GM19239 (cell line): ENCODE measurements at places on chromosomes 6 and 20.
A peak's percentile ranks its signal among the peaks of the same experiment; 100 is the strongest.

DNA sequence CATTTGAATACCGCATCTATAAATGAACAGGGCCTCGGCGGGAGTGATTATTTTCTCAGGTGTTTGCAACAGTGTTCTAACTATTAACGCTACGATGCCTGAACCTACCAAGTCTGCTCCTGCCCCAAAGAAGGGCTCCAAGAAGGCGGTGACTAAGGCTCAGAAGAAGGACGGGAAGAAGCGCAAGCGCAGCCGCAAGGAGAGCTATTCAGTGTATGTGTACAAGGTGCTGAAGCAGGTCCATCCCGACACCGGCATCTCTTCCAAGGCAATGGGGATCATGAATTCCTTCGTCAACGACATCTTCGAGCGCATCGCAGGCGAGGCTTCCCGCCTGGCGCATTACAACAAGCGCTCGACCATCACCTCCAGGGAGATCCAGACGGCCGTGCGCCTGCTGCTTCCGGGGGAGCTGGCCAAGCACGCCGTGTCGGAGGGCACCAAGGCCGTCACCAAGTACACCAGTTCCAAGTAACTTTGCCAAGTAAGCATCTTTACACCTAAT is 70.9 kb downstream of the HFE start:
- no peak for DNase-seq

- DNase-seq: no peak
These were observed 192.1 kb downstream of the ARID1B start for GRCh38 chr6:156969233-156969632.

DNA sequence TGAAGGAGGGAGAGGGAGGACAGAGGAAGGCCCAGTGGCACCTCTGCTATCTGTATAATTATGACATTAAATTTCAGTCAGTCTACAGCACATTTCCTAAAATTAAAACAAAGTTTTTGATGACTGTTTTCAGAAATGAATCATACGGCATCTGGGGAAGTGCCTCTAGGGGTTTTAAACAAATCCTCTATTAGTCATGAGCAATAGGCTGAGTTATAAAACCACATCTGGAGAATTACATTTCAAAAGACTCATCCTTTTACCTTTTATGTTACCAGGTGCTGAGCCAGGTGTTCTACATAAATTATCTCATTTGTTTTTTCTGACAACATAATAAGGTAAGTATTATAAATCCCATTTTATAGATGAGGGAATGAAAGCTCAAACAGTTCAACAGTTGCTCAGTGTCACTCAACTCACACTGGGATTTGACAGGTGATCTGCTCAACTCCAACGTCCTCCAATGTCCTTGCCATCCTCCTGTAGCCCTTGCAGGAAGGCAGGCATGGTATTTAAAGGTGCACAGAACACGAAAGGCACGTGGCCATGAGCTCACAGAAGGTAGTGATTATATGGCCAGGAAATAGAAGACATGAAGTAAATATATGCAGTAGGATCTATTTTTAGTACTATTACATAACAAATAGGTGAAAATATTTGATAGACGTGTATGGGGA is 184.2 kb upstream of the MAN1A1 start:
- no peak for DNase-seq

DNA sequence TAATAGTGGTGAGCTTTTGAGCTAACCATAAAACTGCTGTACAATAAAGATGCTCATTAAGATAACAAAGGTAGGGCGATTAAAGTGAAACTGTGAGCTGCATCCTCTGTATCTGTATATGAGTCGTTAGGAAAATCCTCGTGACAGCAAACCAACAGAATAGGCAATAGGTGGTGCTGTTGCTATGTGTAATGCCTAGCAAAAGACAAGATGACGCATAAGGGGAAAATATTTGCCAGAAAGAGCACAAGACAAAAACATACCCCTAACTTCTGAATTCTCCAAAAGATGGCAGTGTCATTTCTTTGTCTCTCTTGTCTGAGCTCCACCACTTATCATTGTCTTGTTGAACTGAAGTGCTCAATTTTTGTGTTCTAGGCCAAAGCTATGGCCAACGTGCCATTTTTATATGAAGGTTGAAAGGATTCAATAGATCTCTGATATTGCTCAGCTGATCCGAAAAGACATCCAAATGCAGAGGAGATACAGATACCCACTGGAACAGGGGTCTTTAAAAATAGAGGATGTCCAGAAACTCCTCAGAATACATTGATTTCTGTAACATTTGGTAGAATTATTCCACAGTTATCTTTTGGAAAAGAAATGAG is 56.3 kb upstream of the ANKEF1 start:
- peak; percentile 8 for DNase-seq

DNA sequence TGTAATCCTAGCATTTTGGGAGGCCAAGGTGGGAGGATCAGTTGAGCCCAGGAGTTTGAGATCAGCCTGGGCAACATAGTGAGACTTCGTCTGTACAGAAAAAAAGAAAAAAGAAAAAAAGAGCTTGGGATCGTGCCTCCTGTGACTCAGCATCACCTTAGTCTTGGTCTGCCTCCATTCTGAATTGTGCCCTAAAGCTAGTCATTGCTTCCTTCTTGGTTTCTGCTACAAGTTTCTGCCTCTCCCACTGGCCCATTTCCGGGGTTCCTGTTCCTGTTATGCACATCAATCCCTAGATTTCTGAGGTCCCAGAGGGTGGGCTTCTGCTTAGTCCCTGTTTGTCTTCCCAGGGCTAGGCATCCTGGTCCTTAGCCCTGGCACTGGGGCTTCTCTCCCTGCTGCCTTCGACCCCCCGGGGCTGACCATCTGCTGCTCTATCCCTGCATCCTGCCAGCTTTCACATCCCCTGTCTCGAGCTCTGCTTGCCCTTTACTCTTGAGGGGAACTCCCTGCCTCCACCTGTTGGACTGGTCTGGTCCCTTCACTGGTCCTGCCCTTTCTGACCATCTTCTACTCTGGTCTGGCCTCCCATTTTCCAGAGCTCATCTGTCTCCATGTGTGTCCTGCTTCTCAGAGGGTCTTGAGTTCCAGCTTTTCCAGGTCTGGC is 77.5 kb upstream of the ESR1 start:
- no peak for DNase-seq

GRCh38 chr20:53187392-53188068 is 215.4 kb downstream of the TSHZ2 start:
- DNase-seq: no peak

DNA sequence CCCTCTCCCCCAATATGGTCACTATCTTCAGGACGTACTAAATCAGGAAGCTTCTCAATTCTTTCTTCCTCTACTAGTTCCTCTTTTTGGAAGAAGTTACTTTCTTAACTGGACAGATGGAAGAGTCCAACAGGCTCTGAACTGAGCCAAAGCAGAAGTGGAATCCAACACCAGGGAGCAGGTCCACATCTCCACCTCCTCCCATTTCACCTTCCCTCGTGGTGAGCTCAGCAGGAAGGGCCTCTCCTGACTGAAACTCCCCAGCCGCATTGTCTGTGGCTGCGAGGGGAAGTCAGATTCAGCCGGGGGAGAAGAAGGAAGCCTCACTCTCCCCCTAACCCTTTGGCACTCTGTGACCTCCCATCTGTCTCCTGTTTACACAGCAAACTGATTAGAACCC is 63.8 kb upstream of the UST start:
- DNase-seq: no peak

- DNase-seq: no peak
These were observed 627.9 kb downstream of the PRKN start for GRCh38 chr6:162099685-162100084.

GRCh38 chr20:2230726-2231488 is 64.9 kb upstream of the TGM3 start:
- DNase-seq: no peak

- DNase-seq: no peak
These were observed 1.7 kb upstream of the SLC22A2 start for GRCh38 chr6:160260367-160260766.

GRCh38 chr6:166424431-166424830 is 41.7 kb upstream of the MPC1 start:
- DNase-seq: no peak

DNA sequence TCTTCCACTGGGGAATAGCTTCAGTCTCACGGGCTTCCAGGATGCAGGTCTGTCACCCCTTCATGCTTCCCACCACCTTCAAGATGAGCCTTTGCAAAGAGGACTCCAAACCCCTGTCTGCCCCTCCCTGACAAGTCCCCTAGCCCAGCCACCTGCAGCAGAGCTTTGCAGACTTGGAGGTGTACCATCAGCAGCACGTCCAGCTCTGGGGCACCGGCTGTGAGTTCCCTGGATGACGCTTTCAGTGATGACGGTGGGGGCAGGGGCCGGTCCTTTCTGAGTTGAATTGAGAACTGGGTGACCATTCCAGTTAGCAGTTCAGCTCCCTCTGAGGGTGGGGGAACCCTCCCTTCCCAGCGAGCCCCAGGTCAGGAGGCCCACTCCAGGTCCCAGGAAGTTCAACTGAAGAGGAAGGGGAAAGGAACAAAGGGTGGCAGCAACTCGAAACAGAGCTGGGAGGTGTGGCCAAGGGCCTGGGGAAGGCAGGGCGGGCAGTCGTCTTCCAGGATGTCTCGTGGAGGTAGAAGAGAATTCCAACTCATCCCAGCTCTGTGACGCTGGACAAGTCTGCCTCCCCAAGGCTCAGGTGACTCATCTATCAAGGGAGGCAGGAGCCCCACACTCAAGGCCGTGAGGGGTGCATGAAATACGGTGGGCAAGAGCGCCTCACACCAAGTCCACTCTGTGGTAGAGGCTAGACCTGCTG is 86.0 kb downstream of the PTPN1 start:
- no peak for DNase-seq

DNA sequence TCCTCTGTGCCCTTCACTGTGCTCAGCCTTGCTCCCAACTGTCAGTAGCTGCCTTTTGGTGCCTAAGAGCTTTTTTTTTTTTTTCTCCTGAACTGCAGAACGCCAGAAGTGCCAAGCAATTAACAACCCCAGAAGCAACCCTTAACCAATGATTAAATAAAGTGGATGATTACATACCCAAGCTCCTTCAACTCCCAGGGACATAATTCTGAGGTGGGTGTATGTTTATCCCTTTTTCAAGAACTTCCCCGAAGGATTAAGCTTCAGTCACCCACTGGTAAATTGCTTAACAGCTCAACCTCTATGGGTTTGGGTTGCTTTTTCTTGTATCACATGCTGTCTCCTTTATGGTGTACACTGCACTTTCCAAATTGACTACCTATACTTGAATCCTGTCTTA is 41.1 kb downstream of the KLHL31 start:
- no peak for DNase-seq

DNA sequence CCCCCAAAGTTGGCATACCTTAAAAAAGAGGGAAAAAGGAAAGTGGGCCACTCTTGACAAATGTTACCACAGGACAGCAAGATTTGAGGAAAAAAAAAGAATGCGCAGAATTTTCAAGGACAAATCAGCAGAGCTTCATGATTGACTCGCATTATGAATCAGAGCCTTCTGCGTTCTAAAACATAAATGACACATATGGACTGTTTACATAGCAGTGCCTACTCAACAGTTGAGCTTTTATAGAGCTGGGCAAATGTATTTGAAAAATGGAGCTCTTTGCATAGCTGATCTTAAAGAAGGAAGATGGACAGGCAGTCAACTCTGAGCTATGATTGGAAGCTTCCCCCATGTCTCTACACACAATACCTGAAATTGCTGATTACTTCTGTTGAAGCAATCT is 213.2 kb upstream of the NT5E start:
- DNase-seq: no peak
